ENCODE measurements at places on chromosomes 3 and 15.
A peak's percentile ranks its signal among the peaks of the same experiment; 100 is the strongest.

- no peak for DNase-seq
Observed at GRCh38 chr3:142588703-142589102, 7.5 kb upstream of the PLS1 start.

DNA sequence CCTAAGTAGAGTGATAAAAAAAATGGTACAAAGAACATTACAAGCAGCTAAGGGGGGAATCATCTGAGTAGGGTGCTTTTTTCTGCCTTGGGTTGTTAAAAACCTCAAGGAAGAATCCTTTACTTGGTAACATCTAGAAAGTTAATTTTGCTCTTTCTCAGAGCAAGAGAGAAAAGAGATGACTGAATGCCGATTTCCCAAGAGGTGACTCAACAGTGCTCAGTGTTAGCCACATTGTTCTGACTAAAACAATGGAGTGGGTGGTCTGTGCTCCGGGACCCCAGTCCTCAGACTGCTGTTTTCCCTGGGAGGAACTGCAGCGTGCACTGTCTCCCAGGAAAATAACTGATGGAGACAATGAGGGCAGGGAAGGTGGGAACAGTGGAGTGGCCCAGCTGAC, 41.1 kb upstream of the RASGRP1 start:
- no peak for DNase-seq

DNA sequence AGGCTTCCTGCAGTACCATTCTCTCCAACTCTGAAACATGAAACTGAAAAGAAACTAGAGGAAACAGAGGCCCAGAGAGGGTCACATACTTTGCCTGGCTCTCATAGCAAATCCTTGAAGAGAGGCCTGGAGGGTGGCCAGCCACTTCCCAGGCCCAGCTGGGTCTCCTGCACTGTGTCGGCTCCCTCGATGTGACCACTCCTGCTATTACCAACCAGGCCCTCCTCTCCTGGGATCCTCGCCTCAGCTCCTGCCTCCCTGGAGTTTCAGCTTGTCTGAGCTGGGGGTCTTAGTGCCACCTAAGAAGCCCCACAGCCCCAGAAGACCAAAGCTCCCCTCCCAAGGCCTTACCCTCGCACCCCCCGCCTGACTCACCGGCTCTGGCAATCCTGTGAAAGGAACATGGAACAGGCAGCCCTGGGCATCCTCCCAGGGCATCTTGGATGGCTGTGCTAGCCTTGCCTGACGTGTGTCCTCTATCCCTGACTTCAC, 4.6 kb downstream of the LOXL1 start:
- DNase-seq: peak; percentile 73

- DNase-seq: no peak
Observed at GRCh38 chr3:69881756-69882428, 117.6 kb upstream of the SAMMSON start.

DNA sequence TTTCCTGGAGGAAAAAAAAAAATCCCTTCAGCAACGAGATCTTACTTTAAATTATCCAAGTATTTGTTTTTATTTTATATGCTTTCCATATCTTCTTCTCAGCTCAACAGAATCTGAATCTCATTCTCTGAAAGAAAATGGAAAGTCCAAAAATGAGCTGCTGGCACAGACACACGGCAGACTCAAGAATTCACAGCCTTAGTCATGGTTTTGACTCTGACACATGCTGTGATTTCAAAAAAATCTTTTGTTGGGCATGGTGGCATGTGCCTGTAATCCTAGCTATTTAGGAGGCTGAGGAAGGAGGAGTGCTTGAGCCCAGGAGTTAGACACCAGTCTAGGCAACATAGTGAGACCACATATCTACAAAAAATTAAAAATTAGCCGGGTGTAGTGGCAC, 565.0 kb downstream of the MAGI1 start:
- DNase-seq: peak; percentile 67

DNA sequence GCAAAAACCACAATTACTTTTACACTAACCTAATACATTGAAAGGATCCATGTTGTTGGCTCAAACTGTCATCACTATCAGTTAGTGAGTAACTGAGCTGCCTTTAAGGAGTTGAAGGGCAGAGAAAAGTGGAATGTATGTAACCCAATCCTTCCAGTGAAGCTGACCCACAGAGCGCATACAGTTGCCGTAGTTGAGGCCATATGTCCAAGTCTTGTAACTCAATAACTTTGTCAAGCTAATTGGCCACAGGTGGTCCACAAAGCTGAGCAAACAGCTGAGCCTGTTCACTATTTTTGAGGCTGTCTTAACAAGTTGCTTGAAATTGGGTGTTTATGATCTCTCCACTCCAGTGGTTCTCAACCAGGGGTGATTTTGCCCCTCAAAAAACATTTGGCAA, 169.0 kb upstream of the SLC24A5 start:
- DNase-seq: no peak

DNA sequence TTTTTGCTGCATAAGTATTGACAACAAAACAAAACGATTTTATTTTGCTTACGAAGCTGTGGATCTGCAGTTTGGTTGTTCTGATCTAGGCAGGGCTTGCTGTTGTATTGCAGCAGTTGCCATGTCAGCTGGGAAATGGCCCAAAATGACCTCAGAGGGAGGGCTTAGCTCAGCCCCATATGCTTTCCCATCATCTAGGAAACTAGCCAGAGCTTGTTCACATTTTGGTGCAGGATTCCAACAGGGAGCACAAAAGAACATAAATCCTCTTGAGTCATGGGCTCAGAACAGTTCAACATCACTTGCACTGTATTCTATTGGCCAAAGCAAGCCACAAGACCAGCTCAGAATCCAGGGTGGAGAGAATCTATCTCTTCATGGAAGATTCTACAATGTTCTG, 42.2 kb upstream of the ROBO2 start:
- DNase-seq: peak; percentile 2

DNA sequence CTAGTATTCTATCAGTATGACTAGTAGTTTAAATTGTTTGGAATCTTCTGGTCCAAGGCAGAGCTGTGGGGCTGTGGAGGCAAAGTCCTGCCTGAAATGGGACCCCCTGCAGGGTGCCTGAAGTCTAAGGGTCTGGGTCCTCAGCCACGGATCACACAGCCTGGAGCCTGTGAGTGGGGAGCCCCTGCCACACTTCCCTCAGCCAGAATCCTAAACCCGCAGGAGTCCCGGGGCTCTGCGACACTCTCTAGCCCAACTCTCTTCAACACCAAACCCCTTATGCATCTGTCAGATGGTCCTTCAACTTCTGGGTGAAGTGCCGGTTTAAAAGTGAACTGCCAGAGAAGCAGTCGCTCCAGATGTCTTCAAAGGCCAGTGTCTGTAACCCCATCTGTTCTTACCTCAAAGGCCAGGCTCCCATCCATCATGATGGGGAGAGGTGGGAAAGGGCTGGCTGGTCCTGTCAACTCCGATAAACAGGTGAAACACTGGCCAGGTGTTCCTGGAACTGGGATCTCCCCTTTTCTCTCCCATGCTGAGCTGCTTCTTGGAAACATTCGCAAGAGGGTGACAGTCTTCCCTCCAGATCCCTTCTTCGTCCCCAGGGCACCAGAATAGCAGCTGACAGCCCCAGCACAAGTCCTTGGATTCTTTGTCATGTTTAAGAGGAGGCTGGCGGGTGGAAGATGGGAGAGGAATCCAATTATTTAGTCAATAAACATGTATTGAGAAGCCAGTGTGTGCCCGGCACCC, 45.6 kb downstream of the CPN2 start:
- DNase-seq: no peak

- no peak for DNase-seq
Observed at GRCh38 chr3:24657870-24658510, 163.3 kb upstream of the THRB start.

DNA sequence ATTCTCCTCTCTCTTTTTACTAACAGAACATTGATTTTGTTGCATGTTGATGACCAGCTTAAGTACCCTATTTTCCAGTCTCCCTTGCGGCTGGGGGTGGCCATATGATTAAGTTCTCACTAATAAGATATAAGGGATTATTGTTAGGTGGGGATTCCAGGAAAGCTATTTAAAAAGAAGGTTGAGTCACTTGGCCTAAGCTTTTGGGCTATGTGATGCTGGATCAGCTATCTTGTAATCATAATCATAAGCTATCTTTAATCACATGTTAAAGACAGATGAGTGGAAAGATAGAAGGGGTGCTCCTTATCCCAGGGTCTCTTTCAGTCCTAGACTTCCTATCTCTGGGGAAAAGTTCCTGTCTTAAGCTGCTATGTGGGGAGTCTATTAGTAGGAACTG, 59.9 kb downstream of the CGNL1 start:
- DNase-seq: no peak

GRCh38 chr3:109707617-109708016, 370.3 kb upstream of the DPPA4 start:
- no peak for DNase-seq

DNA sequence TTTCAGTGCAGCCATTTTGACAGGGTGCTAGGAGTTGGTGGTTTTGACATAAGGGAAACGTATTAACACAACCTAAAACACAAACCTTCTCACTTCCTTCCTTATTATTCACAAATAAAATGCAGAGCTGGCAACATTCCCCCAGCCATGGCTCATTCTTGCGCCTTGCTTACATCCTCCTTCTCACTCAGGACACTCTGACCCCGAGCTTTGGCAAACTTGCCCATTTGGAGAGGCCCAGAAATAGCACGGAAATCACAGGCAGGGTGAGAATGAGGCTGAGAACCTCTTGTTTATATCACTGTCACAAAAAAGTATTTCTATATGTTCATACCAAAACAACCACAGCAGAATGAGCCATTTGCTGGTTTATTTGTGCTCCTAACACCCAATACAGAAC, 244.3 kb downstream of the NTRK3 start:
- no peak for DNase-seq

DNA sequence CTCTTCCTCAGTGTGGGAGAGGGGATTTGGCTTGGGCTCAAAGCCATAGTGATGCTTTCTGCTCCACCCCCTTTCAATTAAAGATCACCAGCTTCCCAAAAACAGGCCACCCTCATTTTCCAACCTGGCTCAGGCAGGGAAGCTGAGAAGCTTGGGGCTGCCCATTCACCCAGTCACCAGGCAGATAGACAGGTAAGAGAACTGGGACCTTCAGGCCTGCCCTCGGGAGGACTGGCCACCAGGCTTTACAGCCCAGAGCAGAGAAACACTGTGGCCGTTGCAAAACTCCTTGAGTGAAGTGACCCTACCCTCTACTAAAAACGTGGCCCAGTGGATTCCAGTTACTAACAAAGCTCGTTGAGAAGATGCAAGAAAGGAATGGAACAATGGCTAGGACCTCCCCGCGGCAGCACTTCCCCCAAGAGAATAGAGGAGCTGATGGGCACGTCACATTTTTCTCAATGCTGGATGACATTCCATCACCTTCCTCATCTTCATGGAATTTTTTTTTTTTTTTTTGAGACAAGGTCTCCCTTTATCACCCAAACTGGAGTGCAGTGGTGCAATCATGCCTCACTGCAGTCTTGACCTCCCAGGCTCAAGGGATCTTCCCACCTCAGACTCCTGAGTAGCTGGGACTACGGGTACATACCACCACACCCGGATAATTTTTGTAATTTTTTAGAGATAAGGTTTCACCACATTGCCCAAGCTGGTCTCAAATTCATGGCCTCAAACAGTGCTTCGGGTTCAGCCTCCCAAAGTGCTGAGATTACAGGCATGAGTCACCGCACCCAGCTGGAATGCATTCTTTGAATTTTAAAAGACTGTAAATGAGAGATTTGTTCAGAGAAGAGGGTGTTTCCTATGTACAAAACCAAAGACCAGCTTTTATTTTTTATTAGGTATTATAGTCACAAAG, 37.9 kb downstream of the LIPC start:
- DNase-seq: peak; percentile 97

DNA sequence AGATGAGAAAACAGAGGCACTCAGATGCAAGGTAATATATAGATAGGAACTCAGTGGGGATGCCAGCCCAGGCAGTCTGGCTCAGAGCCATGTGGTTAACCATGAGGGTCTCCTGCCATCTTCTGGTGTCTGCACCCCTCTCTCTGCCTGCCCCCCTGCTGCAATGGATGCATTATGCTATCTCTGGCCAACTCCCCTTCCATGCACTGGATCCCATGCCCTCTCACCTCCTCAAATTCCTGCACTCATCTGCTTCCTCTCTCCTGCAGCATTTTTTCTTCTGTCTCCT, 163.2 kb downstream of the STT3B start:
- no peak for DNase-seq

DNA sequence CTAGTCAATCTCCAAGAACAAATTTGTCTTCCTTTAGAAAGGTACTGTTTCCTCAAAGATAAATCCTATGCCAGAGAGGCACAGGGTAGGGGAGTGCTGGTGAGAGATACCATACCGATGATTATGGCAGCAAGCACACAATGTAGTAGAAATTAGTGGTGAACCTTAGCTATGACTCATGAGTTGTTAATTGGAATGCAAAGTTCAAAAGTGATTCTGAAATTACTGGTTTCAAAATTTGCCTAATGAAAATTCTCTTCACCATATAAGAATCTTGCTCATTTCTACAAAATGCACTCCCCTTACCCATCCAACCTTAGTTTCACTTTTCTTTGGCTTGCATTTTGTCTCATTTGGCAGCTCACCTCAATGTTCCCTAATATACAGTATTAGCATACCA, 139.5 kb upstream of the SLC2A2 start:
- no peak for DNase-seq

DNA sequence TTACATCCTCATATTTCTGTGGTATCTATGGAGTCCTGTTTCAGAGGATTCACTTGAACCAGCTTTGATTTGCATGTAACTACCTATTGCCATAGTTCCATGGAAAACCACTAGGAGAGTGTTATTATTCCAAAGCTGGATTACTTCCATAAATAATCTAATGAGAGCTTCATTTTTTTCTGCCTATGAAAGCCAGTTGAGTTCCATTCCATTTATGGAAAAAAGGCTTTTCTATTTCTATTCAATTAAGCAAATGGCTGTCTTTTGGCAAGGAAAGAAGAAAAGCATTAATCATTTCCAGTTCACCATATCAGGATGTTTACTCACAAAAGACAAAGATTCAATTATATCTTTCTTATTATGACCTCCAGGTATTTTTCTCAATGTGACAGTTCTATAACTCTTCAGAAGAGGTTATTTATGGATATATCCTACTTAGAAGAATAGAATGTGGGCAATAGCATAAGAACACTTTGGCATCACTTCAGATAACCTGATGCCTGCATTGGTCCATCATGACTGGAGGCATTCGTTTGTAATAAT, 259.9 kb upstream of the ZPLD1 start:
- peak; percentile 69 for DNase-seq

DNA sequence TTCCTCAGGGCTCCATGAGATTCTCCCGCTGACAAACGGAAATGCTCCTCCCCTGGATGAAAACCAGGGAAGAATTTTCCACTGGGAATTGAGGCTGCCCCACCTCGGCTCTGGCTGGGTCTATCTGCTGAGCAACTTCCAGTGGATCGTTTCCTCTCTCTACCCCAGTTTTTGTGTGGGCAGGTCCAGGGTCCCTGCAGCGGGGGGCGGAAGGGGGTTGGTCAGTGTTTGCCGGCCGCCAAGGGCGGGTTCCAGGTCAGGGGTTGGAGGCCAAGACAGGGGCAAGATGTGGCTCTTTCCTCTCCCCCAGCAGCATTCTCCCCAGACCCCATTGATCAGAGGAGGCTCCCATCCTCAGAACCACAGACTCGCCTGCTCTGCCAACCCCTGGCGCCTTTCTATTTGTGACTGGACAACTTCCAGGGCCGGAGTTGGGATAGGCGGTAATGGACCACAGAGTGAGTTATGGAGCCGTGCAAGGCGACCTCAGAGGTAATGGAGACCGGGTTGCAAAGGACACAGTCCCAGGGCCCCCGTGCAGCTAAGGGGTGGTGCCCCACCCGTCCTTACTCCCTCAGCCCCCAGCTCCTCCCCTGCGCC, 92.2 kb downstream of the WNT7A start:
- DNase-seq: no peak

- DNase-seq: no peak
Observed at GRCh38 chr3:77539677-77540076, 499.8 kb downstream of the ROBO2 start.

GRCh38 chr3:72630327-72630968, 217.8 kb downstream of the SHQ1 start:
- no peak for DNase-seq

All from fibroblast of skin of back (primary cell).